Activated CD4-positive, alpha-beta memory T cell treated with anti-CD3 and anti-CD28 coated beads, Interleukin-2, amount 10 ng/mL, durations not matched to agents 7 days and 5 days (primary cell): ENCODE measurements at places on chromosomes 3 and 15.

GRCh38 chr3:188656196-188656982 lies 502.4 kb downstream of the LPP start:
- no peak overlapping the region for H3K27ac ChIP-seq
- DNase-seq, result no peak
- peaks cover 11% of the 10 kb centered on the region for H3K36me3 ChIP-seq
- no peak overlapping the region for H3K4me3 ChIP-seq

DNA sequence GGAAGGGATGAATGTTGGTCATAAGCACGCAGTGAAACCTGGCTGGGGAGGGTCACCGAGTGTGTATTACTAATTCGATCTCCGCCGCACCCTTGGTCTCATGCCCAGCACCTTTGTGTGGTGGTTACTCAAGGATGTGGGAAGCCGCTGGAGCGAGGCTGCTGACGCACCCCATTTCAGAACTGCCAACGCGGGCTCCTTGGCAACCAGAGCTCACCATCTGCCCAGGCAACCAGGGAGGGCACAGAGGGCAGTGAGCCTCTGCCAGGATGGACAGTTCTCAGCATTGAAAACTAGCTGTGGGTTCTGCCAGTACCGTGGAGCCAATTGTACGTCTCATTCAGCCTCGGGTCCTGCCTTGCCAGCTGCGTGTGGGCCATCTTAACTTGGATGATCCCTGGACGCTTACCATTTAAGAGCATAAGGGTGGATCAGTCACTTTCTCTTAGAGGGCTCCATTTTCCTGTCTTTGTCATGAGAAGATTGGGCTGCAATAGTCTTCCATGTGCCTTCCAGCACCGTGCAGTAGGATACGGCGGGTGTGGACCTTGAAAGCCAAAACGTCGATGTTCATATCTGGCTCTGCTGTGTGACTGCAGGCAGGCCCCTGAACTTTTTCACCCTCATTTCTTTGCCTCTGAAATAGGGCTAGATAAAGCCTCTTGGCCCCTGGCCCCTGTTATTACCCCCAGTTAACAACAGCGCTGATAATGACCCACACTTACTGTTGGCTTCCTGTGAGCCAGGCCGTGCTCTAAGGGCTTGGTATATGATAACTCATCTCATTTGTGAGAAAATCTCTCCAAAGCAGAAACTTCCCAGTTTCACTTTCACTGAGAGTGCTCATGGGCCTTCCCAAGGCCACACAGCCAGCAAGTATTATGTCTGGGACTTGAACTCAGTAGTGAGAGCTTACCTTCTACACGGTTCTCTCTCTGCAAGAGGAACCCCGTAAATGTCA lies 238.8 kb downstream of the OPA1 start:
- no peak overlapping the region for H3K27ac ChIP-seq
- H3K36me3 ChIP-seq, result no peaks in the 10 kb centered on the region
- peaks cover 6% of the 10 kb centered on the region for H3K27me3 ChIP-seq
- no peak overlapping the region for H3K4me3 ChIP-seq
- peaks cover 11% of the 10 kb centered on the region for H3K4me1 ChIP-seq
- no peak for DNase-seq

DNA sequence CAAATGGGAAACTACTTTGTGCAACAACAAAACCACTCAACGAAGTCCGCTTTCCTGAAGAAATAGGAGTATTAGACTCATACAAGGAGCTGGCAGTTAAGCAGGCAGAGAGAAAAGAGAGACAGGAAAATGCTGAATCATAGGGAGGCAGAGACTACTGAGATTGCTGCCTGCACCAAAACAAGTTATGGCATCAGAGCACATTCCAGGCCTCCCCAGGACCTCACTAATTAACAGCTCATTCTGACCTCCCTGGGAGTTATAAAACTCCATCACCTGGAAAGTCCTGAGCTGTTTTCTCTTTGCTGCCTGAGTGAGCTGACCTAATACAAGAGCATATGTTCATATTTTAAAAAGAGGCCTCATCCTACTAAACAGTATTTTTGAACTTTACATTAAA lies 741.0 kb downstream of the MCTP2 start:
- H3K4me3 ChIP-seq, result no peak overlapping the region
- no peak for DNase-seq
- no peak overlapping the region for H3K27ac ChIP-seq
- H3K4me1 ChIP-seq, result no peaks in the 10 kb centered on the region
- no peaks in the 10 kb centered on the region for H3K27me3 ChIP-seq

GRCh38 chr15:91335702-91336101 lies 235.6 kb downstream of the SV2B start:
- DNase-seq, result no peak
- no peaks in the 10 kb centered on the region for H3K27me3 ChIP-seq
- H3K36me3 ChIP-seq, result no peaks in the 10 kb centered on the region
